ENCODE measurements at places on chromosomes 12 and 14.

- no peak for DNase-seq
Observed at GRCh38 chr14:34650786-34651584, 21.0 kb upstream of the SNX6 start.

GRCh38 chr12:120688527-120689071 is 1.6 kb downstream of the MLEC start:
- DNase-seq, result no peak

GRCh38 chr14:100586403-100587085 is 673 bp downstream of the BEGAIN start:
- DNase-seq, result no peak

DNA sequence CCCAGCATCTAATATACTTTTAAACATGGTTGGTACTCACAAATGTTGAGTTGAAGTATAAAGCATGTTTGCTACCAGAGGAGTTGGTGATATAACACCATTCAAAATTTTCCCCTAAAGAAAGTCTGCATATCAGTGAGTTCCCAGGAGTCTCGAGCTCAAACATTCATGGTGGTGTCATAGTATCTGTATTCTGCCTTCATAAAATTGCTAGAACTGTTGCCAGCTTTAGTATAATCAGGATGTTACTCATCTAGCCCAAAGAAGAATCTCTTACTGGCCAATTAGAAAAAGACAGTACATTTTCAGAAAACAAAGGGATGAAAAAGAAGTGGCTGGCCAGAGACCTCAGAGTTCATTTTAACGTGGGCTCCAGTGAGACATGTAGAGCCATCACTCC is 374.7 kb downstream of the KCNH5 start:
- DNase-seq, result no peak

DNA sequence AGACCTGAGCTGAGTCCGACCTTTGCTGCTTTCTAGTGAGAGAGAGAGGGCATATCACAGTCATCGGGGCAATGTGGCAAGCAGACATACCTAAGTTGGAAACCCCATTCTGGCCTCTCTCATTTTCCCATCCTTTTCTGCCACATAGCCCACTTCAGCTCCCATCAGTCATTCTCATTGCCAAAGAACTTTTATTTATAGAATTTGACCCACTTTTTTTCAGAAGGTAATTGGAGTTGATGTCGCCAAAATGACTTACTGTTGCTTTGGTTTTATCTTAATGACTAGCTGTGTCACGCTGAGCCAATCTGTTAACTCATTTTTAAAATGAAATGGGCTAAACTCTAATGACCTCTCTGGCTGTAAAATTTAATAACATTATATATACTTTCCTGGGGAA is 63.9 kb upstream of the RMST start:
- DNase-seq, result no peak

DNA sequence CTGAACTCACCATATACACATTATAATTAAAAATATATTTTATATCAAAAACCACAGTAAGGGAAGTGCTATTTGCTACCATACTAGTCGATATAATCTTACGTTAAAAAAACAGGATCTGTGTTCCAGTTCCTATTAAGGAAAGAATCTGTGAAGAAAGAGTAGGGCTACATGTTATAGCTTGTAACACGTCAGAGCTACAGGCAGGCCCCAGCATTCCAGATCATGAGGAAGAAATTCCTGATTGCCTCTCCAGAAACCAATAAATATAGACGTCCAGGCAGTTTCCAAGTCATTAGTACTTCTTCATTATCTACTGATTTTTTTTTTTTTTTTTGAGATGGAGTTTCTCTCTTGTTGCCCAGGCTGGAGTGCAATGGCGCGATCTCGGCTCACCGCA is 20.6 kb downstream of the SGPP1 start:
- DNase-seq, result no peak

DNA sequence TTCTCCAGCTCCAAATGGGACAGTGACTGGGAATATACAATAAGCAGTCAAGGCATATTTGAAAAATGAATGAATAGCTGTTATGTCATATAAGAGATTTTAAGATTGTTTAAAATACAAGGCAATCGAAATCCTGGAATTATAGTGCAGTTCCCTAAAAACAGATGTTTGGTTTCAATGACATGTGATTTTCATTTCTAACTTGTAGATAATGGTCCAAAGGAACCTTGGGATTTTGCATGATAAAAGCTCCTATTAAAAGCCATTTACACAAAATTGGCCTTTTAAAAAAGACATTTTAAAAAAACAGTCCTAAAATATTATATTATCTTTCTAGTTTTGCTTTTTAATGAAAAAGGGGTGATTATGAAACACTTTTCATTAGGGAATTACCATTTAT is 905.1 kb downstream of the GALC start:
- no peak for DNase-seq

- no peak for DNase-seq
Observed at GRCh38 chr12:33116284-33116683, 219.7 kb upstream of the PKP2 start.

- DNase-seq, result no peak
Observed at GRCh38 chr14:71070169-71070568, 162.9 kb downstream of the PCNX1 start.

DNA sequence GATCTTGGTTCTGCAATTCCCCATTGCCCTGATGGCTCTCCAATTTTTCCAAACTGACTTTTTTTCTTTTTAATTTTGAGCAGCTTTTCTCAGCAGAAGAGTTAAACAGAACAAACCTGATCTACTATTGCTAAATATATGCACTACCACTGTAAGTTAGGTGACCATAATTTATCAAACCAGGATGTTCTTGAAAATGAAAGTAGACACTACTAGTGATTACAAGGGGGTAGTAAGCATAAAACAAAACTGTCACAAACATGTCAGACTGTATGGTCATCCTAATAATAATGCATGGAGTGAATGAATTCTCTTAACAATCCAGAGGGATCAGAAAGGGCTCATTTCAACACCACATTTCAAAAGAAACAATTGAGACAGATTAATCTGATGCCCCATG is 183.0 kb upstream of the FOXN3 start:
- DNase-seq, result no peak

GRCh38 chr14:89489761-89490437 is 72.9 kb upstream of the FOXN3 start:
- no peak for DNase-seq

All from stimulated activated CD8-positive, alpha-beta memory T cell treated with anti-CD3 and anti-CD28 coated beads, Interleukin-7, amount 100 ng/mL, for 1 hour (primary cell).